ENCODE measurements at places on chromosomes 1 and 21.

DNA sequence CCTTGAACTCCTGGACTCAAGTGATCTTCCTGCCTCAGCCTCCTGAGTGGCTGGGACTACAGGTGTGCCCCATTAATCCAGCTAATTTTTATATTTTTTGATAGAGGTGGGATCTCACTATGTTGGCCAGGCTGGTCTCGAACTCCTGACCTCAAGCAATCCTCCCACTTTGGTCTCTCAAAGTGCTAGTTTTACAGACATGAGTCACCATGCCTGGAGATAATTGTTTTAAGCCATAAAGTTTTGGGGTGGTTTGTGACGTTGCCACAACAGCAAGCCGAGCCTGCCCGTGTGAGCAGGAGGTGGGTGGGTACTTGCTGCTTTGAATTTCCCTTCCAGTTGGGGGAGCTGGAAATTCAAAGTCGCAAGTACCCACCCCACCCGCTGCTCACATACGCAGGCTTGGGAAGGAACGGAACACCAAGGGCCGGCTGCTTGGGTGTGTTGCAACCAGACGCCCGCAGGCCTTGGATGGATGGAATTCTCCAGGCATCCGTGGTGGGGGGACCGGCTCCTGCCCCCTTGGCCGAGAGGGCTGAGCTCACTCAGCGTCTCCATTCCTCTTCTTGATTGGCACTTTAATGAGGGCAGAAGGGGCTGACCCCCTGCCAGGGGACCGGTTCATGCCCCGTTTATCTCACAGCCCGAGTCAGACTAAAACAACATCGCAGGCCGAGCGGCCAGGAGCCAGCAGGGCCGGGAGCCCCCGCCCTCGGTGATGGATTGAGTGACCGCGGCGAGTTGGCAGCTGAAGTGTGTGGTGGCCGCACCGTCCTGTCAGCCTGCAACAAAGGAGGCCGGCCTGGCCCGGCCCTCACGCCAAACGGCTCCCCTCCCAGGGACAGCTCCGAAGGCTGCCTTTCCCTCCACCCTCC is 78.1 kb downstream of the DHRS3 start:
- no peak for DNase-seq

GRCh38 chr1:195336812-195337211 is 1271.4 kb downstream of the KCNT2 start:
- DNase-seq, result no peak

DNA sequence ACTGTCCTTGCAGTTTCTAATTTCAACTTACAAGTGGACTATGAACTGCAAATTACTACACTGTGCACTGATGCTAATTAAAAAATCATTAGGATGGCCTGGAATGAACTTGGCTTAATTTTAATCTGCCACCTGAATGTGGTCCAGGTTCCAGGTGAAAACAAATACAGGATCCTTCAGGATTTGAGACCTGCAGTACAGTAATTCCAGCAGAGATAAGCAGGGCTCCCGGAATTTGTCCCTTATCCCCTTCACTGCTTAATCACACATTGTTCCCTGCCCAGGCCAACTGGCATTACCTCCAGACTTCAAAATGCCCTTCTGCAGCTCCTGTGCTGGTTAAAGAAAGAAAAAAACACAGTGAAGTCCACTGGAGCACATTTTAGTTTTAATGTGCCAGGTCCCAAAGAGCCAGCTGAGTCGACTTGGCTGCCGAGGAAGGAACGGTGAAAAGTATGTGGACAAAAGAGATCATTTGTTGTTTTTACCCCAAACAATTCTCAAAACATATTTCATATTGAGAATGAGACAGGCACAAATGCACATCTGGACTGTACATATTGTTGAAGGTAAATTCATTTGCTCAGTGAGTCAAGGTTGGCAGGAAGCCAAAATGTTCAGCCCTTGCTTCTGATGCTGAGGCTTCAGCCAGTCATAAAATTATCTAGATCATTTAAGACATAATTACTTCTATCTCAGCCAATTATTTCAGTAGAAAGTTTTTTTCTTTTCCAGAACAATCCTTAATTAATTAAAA is 28.3 kb downstream of the DEGS1 start:
- DNase-seq, result no peak

- no peak for DNase-seq
Measured at GRCh38 chr1:67313934-67314671, 6.4 kb downstream of the IL12RB2 start.

DNA sequence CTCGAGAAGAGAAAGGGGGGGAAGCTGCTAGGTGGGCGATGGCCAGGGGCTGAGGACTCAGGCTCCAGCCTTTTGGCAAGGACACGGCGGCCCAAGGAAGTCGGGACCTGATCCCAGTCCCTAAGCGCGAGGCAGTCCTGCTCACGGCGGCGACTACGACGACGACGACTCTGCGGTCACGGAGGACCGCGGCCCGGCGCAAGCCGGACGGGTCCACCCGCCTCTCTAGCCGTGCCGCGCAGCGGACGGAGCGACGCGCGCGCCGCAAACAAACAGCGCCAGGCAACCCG is 401 bp downstream of the WNT9A start:
- DNase-seq, result no peak

- DNase-seq, result no peak
Measured at GRCh38 chr1:239819096-239819495, 272.6 kb upstream of the FMN2 start.

DNA sequence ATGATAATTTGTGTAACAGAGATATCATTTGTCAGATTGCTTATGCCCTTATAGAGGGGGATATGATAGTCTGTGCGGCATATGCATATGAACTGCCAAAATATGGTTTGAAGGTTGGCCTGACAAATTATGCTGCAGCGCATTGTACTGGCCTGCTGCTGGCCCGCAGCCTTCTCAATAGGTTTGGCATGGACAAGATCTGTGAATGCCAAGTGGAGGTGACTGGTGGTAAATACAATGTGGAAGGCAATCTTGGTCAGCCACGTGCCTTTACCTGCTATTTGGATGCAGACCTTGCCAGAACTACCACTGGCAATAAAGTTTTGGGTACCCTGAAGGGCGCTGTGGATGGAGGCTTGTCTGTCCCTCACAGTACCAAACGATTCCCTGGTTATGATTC is 82.4 kb downstream of the ZMYM4 start:
- no peak for DNase-seq

DNA sequence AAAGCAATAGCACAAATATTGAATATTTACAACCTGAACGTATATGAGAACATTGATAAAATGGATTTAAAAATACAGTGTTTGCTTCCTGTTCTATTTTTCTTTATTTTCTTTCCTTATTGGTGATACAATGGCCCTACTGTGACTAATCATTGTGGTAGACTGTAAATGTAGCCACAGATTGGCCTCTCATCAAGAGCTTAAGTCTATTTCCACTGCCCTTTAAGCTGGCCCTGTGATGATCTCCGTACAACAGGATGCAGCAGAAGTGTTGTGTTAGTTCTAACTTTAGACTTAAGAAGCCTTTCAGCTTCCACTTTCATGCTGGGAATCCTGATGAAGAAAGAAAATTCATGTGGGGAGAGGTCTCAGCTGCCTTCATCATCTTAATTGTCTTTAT is 285.6 kb upstream of the B3GALT2 start:
- DNase-seq, result no peak

DNA sequence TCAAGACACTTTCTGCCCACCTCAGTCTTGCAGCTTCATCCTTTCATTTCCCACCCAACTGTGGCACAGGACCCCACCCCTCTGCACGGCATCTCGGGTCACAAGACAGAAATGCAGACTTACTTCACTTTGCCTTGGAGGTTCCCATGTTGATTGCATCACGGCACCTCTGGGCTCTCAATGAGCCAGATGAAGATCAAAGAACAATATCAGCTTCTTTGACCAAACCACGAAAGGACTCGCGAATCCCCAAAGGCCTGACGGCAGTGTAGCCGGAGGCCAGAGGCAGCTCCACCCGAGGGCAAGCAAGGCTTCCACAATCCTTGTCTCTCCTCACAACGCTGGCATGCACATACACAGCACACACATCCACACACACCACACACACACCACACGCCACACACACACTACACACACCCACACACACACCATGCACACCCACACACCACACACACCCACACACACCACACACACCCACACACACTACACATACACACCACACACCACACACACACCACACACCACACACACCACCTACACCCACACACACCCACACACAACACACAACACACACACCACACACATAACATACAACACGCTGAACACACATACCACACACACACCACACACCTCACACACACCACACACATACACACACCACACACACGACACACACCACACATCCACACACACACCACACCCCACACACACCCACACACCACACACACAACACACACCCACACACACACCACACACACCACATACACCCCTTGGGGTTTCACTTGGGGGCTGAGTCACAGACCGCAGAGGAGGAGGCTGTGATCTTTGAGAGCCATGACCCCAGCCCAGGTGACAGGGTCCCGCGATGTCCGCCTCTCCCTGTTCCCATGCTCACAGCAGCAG is 35.8 kb downstream of the UBASH3A start:
- DNase-seq, result no peak

DNA sequence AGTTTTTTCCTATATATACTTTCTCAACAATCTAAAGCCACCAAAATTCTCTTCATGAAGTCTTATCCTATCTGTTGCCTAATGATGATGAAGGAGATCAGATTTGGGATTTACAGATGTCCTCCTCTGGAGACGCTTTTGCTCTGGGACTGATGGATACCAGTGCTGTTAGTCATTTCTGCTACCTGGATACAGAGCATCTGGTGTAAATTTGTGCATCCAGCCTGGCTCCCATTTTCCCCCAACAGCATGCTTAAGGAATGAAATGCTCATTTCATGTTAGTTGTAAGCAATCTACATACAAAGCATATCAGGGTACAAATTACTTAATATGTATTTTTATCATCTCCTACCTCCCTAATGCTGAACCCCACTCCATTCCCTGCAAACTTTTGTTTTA is 57.7 kb downstream of the HNRNPR start:
- no peak for DNase-seq

GRCh38 chr1:106072909-106073600 is 983.4 kb upstream of the PRMT6 start:
- no peak for DNase-seq

- DNase-seq, result no peak
Measured at GRCh38 chr1:199856216-199856780, 171.2 kb upstream of the NR5A2 start.

GRCh38 chr1:21311016-21311415 is 20.8 kb upstream of the ECE1 start:
- DNase-seq, result no peak

GRCh38 chr1:70487910-70488665 is 77.0 kb downstream of the CTH start:
- no peak for DNase-seq

GRCh38 chr1:70112838-70113237 is 92.5 kb downstream of the LRRC40 start:
- no peak for DNase-seq

- DNase-seq, result no peak
Measured at GRCh38 chr1:77143529-77144121, 75.6 kb downstream of the PIGK start.

DNA sequence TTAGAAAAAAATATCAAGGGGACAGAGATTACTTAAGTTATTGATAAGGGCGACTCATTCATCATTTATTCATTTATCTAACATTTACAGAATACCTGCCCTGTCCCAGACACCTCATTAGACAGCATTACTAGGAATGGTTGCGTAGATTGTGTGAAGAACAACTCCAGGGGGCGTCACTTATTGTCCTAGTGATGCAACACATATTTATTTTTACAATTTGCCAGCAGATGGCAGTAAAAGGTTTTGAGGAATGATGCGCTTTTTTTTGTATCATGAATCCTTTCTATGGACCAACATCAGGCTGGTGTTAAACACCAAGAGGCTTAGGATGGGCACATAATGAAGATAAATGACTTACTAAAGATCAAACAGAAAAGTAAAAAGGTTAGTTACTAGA is 5.5 kb downstream of the NCAM2 start:
- no peak for DNase-seq

- DNase-seq, result no peak
Measured at GRCh38 chr1:157202331-157202730, 64.1 kb upstream of the ETV3 start.

DNA sequence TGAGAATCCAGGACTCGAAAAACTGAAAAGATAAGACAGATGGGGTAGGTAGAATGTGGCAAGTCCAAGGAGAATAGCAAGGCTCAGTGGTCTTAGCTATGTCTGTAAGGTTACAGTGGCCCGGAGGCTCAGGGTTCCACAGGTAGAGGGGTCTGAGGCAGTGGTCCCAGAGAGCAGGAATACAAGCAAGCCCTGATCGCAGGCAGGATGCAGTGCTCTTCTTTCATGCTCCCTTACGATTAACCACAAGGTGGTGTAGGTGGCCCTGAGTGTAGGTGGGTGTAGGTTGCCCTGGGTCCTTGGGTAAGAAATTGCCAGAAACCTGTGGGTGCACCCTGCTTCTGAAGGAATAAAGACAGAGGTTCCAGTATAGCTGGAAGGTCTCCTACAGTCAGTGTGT is 99.1 kb upstream of the RAB3GAP2 start:
- no peak for DNase-seq

DNA sequence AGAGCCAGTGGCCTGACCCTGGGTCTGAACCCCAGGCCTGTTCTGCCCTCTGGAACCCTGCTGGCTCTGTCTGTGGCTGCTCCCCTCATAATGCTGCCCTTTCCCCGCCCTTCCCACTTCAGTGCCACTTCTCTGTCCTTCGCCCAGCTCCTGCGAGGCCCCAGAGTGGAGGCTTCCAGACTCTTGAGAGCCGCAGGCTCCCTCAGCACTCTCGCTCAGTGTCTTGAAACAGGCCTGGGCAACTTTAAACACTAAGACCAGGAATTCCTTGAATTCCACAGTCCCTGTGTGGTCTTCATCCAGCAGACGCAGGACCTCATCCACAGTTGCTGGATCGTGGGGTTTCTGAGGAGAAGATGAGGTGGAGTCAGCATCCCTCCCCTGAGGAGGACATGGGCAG is 3.5 kb downstream of the CRNN start:
- DNase-seq, result no peak

DNA sequence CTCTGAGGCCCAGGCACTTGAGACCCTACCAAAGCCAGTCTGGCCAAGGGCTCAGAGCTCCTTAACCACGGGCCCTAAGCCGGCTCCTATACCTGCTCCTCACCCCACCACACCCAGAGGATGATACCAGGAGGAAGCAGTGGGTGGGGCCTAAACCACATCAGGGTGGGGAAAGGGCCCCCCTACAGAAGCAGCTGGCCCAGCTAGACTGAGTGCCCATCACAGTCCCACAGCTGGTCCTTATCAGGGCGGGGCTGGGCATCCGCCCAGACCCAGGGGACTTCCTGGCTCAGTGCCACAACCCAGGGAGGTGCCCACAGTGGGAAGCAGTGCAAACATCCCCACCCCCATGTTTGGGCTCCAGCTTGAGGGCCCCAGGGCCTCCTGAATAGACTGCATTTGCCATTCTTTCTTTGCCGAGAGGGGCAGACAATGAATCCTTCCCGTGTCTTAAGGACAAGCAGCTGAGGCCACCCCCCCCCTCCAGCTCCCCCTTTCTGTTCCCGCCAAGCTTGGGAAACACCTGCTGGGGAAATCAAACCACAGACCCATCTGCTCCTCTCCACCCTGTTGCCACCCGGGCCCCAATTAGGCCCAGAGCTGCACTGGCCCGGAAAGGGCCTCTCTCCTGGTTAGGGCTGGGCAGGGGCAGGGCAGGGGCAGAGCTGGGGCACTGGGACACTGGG is 6.2 kb downstream of the E2F2 start:
- no peak for DNase-seq
